T-helper 17 cell (primary cell): ENCODE measurements at places on chromosomes 1 and 21.

- peaks cover 21% of the 10 kb centered on the region for H3K4me1 ChIP-seq
- H3K36me3 ChIP-seq, result no peaks in the 10 kb centered on the region
- no peaks in the 10 kb centered on the region for H3K27me3 ChIP-seq
- H3K27ac ChIP-seq, result peak overlapping the region; percentile 68
- DNase-seq, result no peak
- no peak overlapping the region for H3K4me3 ChIP-seq
Measured at GRCh38 chr1:168410464-168410863, 129.8 kb downstream of the TBX19 start.

DNA sequence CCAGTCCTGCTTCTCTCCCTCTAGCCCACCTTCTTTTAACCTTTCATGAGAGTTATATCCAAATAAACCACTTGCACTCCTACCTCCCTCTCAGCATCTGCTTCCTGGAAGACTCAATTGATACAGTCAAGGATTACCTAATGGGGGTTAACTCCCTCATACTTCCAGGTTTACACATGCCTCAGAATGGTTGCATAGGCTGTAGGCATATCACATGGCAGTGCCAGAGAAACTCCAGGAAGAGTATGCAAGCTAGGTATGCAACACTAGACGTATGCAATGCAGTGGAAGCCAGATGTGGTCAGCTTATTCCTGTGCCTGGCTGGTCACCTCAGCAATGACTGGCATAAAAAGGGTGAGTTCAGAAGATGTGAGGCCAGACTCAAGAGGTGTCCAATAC lies 32.7 kb upstream of the VANGL1 start:
- H3K4me3 ChIP-seq, result no peak overlapping the region
- peaks cover 43% of the 10 kb centered on the region for H3K27me3 ChIP-seq
- peaks cover 4% of the 10 kb centered on the region for H3K4me1 ChIP-seq

- H3K36me3 ChIP-seq, result no peaks in the 10 kb centered on the region
- no peaks in the 10 kb centered on the region for H3K27me3 ChIP-seq
- DNase-seq, result no peak
- H3K4me1 ChIP-seq, result peaks cover 5% of the 10 kb centered on the region
- no peak overlapping the region for H3K27ac ChIP-seq
Measured at GRCh38 chr1:1539310-1540089, 924 bp downstream of the TMEM240 start.

DNA sequence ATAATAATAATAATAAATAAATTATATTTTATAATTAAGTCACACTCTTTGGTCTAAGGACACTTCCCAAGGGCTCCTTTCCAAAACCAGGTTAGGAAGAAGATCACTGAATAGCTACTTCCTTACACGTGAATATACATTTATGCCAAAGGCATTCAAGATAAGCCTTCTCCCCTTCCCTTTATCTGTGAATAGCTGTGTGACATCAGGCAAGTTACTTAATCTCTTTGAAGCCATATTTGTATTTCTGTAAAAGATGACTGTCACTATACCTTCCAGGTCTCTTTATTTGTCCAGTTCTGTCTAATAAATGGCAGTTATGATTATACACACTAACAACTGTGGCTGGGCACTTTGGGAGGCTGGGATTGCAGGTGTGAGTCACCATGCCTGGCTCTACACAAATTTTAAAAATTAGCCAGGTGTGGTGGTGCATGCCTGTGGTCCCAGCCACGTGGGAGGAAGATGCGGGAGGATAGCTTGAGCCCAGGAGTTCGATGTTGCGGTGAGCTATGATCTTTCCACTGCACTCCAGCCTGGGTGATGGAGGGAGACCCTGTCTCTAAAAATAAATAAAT lies 5.5 kb upstream of the RNF11 start:
- H3K4me3 ChIP-seq, result no peak overlapping the region
- H3K27ac ChIP-seq, result no peak overlapping the region
- peaks cover 3% of the 10 kb centered on the region for H3K36me3 ChIP-seq
- H3K4me1 ChIP-seq, result peaks cover 13% of the 10 kb centered on the region

GRCh38 chr1:36116901-36117300 lies 8.1 kb downstream of the COL8A2 start:
- H3K4me3 ChIP-seq, result no peak overlapping the region
- H3K27me3 ChIP-seq, result peaks cover 17% of the 10 kb centered on the region
- peaks cover 6% of the 10 kb centered on the region for H3K4me1 ChIP-seq
- no peak for DNase-seq

DNA sequence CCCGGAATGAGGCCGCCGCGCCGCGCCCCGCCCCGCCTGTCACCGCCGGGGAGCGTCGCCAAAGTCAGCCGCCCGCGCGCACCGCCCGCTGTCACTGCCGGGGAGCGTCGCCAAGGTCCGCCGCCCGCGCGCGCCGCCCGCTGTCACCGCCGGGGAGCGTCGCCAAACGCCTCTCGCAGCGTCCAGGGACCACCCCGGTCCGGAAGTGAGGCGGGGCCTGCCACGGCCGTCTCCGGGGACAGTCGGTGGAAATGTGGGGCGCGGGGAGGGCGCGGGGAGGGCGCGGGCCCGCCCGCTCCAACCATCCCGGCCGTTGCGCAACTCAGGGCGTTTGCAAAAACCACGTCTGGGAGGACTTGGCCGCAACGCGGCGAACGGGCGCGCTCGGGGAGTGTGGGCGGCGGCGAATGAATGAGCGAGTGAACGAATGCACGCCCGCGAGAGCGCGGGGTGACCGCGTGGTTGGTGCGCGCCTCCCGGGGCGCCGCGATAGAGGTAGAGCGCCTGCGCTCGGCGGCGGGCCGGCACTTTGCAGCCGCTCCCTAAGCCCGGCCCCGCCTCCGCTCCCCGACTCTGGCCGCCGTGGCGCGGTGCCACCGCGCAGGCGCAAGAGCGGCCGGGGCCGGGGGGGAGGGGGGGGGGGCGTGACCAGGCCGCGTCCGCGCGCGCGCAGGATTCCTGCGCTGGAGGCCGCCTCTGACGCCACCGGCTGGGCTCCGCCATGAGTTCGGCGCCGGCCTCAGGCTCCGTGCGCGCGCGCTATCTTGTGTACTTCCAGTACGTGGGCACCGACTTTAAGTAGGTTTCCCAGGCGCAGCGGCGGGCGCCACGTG lies at the start of the genes ACAP3 and PUSL1:
TSS of gene ACAP3 (minus strand) at position 8 of the 833 bp plus-strand sequence. CDS start 115 bp downstream, outside the sequence.
TSS of gene PUSL1 (plus strand) at position 675 of the 833 bp plus-strand sequence. CDS start at position 722, 47 bp downstream.
- peak within 1 kb of the TSS; percentile 90 for H3K4me3 ChIP-seq
- peak within 1 kb of the TSS; percentile 16 for H3K27ac ChIP-seq
- peaks cover 17% of the 10 kb centered on the region for H3K4me1 ChIP-seq
- no peaks in the 10 kb centered on the region for H3K27me3 ChIP-seq

DNA sequence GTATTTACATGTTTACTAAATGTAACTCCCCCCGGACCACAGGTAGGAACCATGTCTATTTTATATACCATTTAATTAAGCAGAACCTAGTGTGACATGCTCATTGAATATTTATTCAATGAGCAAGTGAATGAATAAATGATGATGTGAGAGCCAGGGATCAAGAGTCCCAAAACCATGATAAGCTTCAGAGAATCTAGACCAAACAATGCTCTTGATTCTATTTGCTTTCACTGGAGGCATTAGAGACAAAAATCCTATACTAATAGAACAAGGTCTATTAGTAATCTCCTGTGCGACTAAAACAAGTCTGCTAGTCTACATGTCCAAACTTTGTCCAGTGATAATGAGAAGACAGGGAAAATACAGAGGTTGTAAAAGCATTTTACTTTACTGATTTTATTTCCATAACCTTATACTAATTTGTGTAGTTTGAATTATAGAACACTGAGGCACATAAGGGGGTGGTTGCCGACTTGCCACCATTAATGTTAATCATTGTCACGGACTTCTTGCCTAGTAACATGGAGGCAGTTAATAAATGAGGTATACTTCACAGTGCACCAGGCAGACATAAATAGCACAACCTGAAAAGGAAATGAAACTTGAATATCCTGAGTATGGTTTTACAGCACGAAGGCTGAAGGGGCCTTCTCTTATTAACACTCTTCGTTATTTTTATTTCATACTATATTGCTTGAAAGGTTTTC lies 69.8 kb downstream of the TBX15 start:
- H3K27ac ChIP-seq, result no peak overlapping the region
- H3K27me3 ChIP-seq, result no peaks in the 10 kb centered on the region
- no peak overlapping the region for H3K4me3 ChIP-seq
- no peak for DNase-seq
- no peaks in the 10 kb centered on the region for H3K36me3 ChIP-seq

- no peaks in the 10 kb centered on the region for H3K27me3 ChIP-seq
- DNase-seq, result no peak
- H3K27ac ChIP-seq, result no peak overlapping the region
- no peaks in the 10 kb centered on the region for H3K36me3 ChIP-seq
- H3K4me1 ChIP-seq, result no peaks in the 10 kb centered on the region
Measured at GRCh38 chr1:186494832-186495271, 33.9 kb upstream of the PDC start.

- peaks cover 14% of the 10 kb centered on the region for H3K36me3 ChIP-seq
- no peak for DNase-seq
- H3K4me3 ChIP-seq, result no peak overlapping the region
- peaks cover 15% of the 10 kb centered on the region for H3K4me1 ChIP-seq
- peaks cover 44% of the 10 kb centered on the region for H3K27me3 ChIP-seq
Measured at GRCh38 chr1:108117945-108118902, 81.9 kb downstream of the SLC25A24 start.

DNA sequence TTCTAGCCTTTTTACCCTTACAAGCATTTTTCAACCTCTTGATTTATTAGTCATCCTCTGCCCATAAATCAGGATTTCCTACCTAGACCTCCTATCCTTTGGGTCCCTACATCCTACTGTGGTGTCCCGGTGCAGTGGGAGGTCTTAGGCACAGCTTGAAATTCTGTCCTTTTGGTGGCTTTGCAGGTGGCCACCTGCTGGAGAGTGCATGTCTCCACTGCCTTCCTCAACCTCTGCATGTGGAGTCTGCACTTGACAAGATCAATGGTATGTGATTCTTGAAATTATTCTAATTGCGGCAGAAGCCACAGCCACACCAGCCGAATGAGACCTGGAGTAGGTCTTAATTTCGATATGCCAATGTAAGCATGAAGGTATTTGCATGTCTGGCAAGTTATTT lies 11.4 kb upstream of the KCNA3 start:
- peak overlapping the region; percentile 45 for H3K4me3 ChIP-seq
- peak overlapping the region; percentile 76 for H3K27ac ChIP-seq
- peaks cover 5% of the 10 kb centered on the region for H3K27me3 ChIP-seq
- no peak for DNase-seq

- H3K27ac ChIP-seq, result no peak overlapping the region
- H3K4me3 ChIP-seq, result peak overlapping the region; percentile 96
- no peak for DNase-seq
- H3K4me1 ChIP-seq, result peaks cover 17% of the 10 kb centered on the region
- H3K27me3 ChIP-seq, result peaks cover 7% of the 10 kb centered on the region
Measured at GRCh38 chr1:112714313-112715263, 544 bp downstream of the PPM1J start.

DNA sequence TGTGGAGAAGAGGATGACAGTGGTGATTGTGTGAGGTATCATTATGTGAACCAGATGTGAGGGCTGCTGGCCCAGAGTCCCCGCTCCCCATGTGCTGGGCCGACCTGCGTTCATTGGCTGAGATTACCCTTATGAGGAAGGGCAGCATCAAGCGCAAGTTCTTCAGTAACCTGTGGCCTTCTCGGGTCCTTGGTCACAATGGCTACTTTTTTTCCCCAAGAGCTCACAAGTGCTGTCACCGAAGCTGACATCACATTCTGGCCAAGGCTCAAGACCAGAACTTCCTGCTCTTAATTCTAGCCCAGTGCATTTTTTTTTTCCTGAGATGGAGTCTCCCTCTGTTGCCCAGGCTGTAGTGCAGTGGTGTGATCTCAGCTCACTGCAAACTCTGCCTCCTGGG lies 262.9 kb downstream of the RHOU start:
- DNase-seq, result no peak
- H3K4me3 ChIP-seq, result no peak overlapping the region
- no peak overlapping the region for H3K27ac ChIP-seq
- no peaks in the 10 kb centered on the region for H3K36me3 ChIP-seq
- H3K27me3 ChIP-seq, result no peaks in the 10 kb centered on the region

GRCh38 chr1:243341074-243341473 lies 85.2 kb downstream of the SDCCAG8 start:
- DNase-seq, result no peak
- H3K36me3 ChIP-seq, result peaks cover 4% of the 10 kb centered on the region
- H3K27ac ChIP-seq, result no peak overlapping the region
- H3K4me1 ChIP-seq, result peaks cover 10% of the 10 kb centered on the region
- H3K27me3 ChIP-seq, result no peaks in the 10 kb centered on the region
- no peak overlapping the region for H3K4me3 ChIP-seq

- no peak for DNase-seq
- H3K4me1 ChIP-seq, result peaks cover 31% of the 10 kb centered on the region
Measured at GRCh38 chr1:203769505-203770343, 4.7 kb downstream of the LAX1 start.

GRCh38 chr1:212007178-212007577 lies 28.2 kb downstream of the INTS7 start:
- peaks cover 12% of the 10 kb centered on the region for H3K36me3 ChIP-seq
- no peak overlapping the region for H3K27ac ChIP-seq
- no peak overlapping the region for H3K4me3 ChIP-seq
- H3K27me3 ChIP-seq, result no peaks in the 10 kb centered on the region

GRCh38 chr1:89536555-89537341 lies 12.1 kb downstream of the LRRC8B start:
- peaks cover 38% of the 10 kb centered on the region for H3K4me1 ChIP-seq
- peaks cover 4% of the 10 kb centered on the region for H3K36me3 ChIP-seq
- H3K27me3 ChIP-seq, result no peaks in the 10 kb centered on the region
- H3K27ac ChIP-seq, result no peak overlapping the region
- no peak for DNase-seq
- H3K4me3 ChIP-seq, result no peak overlapping the region

DNA sequence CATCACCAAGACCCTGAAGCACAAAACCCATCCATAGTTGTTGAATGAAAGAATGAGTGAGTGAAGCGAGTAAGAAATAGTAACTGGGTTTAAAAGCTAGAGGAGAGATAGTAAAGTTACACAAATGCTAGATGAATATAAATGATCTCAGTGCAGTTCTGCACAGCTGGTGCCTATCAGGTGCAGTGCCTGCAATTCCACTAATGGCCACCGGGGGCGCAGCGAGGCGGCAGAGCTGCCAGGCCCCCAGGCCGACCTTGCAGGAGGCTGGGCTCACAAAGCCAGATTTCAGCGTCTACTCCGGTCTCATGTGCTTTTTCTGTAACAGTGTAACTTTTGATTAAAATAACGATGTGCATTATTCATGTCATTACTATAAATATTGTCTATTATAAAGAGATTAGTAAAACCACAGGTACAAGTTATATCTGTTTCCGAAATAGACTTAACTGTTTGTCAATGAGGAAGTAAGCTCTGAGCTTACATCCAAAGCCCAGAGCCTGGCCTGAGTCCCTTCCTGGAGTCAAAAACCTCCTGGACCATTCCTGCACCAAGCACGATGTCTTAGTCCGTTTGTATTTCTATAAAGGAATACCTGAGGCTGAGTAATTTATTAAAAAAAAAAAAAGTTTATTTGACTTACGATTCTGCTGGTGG lies 477.6 kb downstream of the NPHP4 start:
- H3K36me3 ChIP-seq, result no peaks in the 10 kb centered on the region
- no peak overlapping the region for H3K4me3 ChIP-seq
- peak; percentile 37 for DNase-seq
- H3K27ac ChIP-seq, result peak overlapping the region; percentile 21
- peaks cover 49% of the 10 kb centered on the region for H3K27me3 ChIP-seq

- no peak overlapping the region for H3K4me3 ChIP-seq
- no peak for DNase-seq
- peaks cover 3% of the 10 kb centered on the region for H3K4me1 ChIP-seq
- no peaks in the 10 kb centered on the region for H3K36me3 ChIP-seq
Measured at GRCh38 chr1:210662291-210663050, 333.8 kb downstream of the HHAT start.
